ENCODE measurements at places on chromosomes 7 and 10. TPM values are rescaled to one million over a fixed set of nuclear protein-coding genes. Genes with fewer than 3 reads are reported as not detected.

Gene UPK3BL2
- 6.1 TPM for total RNA-seq

DNA sequence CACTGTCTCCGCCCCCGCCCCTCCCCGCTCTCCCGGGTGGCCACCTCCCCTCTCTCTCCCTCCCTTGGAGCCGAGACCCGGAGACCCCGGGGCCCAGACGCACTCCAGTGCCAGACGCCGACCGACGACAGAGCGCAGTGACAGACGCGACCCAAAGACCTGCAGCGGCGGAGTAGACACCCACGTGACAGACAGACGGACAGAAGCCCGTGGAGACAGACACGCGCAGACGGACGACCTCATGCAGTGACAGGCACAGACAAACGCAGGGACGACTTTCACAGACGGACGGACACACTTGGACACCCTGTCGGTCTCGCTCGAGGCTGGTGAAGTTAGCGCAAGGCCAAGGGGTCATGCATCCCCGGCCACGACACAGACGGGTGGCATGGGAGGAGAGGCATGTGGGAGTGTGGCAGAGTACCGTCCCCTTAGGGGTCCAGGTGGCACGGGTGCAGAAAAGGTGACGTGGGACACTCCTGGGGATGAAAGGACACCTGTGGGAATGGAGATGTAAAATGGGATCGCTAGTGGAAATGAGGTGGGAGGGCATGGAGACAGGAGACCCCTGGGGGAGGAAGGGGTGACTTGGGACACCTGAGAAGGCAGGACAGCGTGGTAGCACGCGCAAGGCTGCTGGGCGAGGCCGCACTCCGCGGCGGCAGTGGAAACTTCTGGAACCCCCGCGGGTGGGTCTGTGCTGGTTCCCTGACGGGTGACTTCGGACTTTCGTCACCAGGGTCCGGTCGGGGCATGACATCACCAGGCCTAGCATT, 456 bp upstream of the ACHE start:
- no peak for ATAC-seq

DNA sequence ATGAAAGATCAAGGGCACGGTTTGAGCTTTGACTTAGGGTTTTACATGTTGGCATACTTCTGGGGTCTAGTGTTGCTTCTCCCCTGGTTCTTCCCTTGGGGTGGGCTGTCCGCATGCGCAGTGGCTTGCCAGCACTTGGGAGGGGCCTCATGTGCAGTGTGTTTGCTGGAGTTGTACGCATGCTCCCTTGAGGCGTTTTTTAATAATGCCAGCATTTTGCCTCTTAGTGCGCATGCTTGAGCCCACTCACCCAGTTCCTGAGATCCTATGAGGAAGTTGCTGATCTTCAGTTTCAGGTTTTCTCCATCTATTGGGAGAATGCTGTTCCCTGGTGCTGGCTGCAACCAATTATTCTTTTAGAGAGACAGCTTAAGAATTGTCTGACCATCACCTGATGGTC, 113.4 kb upstream of the GPR141 start:
- no peak for ATAC-seq

GRCh38 chr7:156279635-156280034, 360.9 kb upstream of the RNF32 start:
- no peak for ATAC-seq

DNA sequence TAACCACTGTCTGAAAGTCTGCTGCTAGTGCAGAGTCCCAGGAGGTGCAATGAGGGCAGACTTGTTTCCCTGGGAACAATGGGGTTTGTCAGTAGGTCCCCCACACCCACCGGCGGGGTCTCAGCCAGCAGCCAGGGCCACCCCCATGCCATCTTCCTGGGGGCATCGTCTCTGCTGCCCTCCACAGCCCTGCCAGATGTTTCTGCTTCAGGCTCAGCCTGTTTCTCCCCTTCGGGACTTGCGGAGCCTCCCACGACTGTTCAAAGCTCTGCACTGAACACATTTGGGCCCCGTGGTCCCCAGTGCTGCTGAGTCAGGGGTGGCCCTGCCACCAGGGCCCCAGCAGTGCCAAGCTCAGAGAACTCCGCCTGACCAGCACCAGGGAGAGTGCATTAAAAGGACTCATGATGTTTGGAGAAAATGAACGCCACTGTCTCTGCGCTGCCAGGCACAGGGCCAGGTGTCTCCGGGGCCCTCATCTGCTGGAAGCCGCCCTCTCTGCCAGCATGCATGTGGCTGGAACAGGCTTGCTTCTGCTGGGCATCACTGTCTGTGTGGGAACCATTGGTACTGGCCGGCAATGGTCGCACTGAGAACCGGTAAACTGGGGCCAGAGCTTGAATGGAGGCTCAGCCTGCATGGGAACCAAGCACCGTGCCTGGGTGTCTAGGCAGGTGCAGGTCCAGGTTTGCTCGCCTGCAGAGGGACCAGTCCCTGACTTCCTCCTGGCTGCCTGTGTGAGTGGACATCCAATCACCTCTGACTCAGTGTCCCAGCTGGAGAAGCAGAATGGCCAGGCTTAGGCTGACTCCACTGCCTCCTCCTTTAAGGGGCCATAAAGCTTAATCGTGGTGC, 345.1 kb downstream of the GLRX3 start:
- no peak for ATAC-seq

- no peak for ATAC-seq
Observed at GRCh38 chr10:96613576-96613975, 26.8 kb upstream of the TM9SF3 start.

- ATAC-seq = no peak
Observed at GRCh38 chr7:12646139-12646538, 41.3 kb upstream of the ARL4A start.

Gene PLEKHS1
- total RNA-seq = not detected

Gene GPR22
- total RNA-seq = not detected

DNA sequence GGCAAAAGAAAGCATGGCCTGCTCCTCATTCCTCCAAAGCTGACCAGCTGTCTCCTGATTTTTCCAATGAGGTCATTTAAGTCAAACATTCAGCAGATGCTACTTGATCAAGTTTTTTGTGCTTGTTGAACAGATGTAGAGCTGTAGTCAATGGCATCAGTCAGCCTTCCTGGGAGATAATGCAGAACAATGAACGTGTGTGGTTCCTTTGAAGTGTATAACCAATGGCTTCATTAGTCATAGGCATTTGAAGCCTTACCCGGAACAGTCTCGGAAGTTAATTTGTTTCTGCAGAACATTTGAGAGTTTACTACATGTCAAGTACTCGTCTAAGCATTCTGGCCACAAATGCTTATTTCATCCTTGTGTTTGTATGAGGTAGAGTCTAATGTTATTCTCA, 227.1 kb downstream of the ADRA2A start:
- no peak for ATAC-seq

- ATAC-seq = no peak
Observed at GRCh38 chr7:139494835-139495579, 11.5 kb upstream of the KLRG2 start.

GRCh38 chr7:73547841-73548240, 9.6 kb downstream of the BCL7B start:
- ATAC-seq = no peak

- ATAC-seq = no peak
Observed at GRCh38 chr10:42976351-42977031, 100.4 kb upstream of the RET start.

GRCh38 chr10:109902992-109903947, 20.0 kb downstream of the XPNPEP1 start:
- ATAC-seq = no peak

DNA sequence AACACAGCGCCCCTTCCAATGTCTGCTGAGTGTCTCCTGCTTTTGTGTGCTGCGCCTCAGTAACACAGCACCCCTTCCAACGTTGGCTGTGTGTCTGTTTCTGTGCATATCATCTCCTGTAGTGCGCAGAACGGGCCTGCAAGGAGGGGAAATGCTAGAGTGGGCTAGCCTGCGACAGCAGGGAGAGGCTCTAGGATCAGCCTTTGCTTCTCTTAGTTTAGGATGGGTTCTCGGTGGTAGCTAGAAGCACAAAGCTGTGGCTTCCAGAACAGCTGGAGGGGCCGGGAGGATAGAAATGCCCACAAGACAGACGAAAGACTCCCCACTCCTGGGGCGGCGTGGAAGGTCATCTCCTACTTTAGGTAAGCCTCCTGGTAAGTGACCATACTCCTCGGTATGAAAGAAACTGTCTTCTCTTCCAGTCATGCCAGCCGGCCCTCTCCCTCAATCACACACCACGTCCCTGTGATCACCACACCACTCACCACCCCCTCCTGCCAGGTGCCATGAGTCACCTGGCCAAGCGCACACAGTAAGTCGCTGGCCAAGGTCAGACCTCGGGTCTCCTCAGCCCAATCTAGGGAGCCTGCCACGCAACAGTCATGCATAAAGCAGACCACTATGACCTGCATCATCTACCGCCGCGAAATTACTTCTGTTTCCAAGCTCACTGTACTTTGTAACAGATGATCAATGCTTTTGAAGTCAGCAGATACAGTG, 4.8 kb downstream of the PITRM1 start:
- no peak for ATAC-seq

Gene CALHM3
- total RNA-seq = not detected

DNA sequence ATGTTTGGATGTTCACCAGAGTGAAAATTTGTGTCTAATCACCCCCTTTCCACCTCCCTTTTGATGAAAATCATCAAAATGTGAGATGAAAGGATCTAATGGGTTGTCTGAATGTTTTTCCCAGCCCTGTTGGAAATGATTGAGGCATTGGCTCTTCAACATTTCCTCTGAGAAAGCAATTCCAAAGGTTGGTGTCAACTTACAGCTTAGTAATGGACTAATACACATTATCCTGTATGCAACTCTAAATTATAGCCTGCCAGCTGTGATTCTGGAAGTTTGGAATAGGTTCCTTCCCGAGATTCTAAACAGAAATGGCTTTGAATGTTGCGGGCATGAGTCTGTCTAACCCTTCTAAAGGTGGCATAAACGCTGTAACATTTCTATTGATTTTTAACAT, 152.9 kb downstream of the DYNC1I1 start:
- no peak for ATAC-seq

GRCh38 chr7:43398831-43399230, 184.1 kb upstream of the STK17A start:
- no peak for ATAC-seq

Gene RADIL
- total RNA-seq = 6.8 TPM

DNA sequence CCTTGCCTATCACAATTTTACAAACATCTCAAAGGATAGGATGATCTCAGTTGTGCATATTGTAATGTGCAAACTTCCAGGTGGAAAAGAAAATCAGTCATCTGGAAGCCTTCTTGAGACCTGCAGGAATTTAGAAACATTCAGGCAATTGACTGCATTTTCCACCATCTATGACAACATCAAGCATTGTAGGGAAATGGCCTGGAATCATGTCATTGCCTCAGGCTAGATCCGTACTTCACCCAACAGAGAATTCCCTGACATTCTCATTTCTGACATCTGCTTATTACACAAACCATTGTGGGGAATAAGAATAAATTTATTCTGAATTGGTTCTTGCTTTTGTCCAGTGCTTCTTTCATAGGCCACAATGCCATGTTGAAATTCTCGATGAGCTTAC, 124.9 kb upstream of the NPVF start:
- no peak for ATAC-seq

Gene WDR86
- total RNA-seq = 5.4 TPM

Gene SH2B2
- total RNA-seq = 8.0 TPM

DNA sequence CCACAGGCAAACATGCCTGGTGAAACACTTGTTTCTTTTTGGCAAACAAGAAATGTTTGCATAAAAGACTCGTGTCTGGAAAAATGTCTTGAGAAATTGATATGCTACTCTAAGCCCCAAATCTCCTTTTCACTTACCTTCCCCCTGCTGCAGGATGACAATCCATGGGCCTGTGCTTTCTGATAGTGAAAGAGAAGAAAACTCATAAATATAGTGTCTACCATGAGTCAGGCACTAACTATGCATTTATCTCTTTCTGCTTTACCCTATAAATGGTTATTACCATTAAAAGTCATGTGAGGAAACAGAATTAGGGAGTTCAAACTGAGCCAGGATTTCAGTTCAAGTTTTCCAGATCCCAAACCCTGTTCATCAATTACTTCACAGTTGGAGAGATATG, 6.6 kb upstream of the TARP start:
- no peak for ATAC-seq

DNA sequence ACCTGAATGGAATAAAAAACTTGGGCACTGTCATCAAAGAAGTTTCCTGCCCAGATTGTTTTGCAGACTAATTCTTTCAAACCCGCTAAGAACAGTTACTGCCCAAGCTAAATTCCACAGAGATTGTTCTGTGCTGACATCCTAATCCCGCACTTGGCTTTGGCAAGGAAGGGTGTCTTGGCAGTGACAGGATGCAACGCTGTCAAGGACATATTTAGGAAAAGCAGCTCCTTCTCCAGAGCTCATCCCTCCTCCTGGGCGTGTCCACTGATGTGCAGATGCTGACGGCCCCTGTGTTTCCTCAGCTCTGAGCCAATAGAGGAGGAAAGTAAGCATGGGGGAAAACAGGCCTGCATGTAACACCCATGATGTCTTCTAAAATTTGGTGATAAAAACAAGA, 74.2 kb downstream of the EEPD1 start:
- ATAC-seq = peak; percentile 93

- no peak for ATAC-seq
Observed at GRCh38 chr10:28396331-28396730, 93.5 kb upstream of the MPP7 start.

DNA sequence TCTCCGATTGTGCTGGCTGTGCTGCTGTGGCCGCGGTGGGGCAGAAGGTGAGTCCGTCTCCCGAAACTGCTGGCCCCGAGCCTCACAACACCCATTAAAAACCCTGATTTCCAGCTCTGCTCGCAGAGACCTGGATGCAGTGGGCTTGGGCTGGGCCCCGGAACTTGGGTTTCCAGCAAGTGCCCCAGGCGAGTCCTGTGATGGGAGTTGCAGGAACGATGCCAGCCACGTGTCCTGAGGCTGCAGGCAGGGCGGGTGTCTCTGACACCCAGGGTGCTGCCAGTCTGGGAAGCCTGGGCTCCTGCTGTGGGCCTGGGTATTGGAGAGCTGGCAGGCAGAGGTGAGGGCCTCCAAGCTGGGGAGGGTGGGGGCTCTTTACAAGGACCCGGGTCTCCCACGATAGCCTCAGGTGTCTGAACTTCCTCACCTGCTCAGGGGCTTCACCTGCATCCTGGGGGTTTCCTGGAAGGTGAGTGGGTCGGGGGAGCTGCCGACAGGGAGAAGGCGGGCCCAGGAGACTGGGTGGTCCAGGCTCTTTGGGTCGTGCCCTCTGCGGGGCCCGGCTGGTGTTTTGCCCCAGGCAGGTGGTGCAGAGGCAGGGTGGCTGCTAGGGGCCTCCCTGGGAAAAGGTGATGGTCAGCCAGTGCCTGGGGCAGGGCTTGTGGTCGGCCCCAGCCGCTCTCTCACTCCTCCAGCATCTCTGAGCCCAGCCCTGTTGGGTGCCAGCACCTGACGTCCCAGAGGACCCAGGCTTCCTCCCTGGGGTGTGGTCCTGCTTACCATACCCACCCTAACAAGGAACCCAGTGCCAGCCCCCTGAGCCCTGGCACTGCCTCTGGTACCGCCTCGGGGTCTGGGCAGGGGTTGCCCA, 180.3 kb downstream of the DNAJB6 start:
- peak; percentile 24 for ATAC-seq

Gene SDK1
- 6.1 TPM for total RNA-seq

Gene CRHR2
- 0.47 TPM for total RNA-seq

GRCh38 chr7:121303422-121304101, 25.2 kb upstream of the WNT16 start:
- ATAC-seq = no peak

- ATAC-seq = no peak
Observed at GRCh38 chr10:26169466-26169865, 47.1 kb upstream of the GAD2 start.

- no peak for ATAC-seq
Observed at GRCh38 chr7:25478925-25479324, 250.6 kb upstream of the NPVF start.

All from gastroesophageal sphincter (tissue), 4 donors.